ENCODE measurements at places on chromosomes 1 and 21. TPM values are rescaled to one million over a fixed set of nuclear protein-coding genes. Genes with fewer than 3 reads are reported as not detected.

ECM1 gene
- 2.4 TPM for polyA plus RNA-seq

FGR gene
- not detected for polyA plus RNA-seq

ZNF687 gene
- polyA plus RNA-seq: 0.34 TPM

RCSD1 gene
- polyA plus RNA-seq: not detected

PLXNA2 gene
- 3.6 TPM for polyA plus RNA-seq

PLA2G2F gene
- not detected for polyA plus RNA-seq
